ENCODE measurements at places on chromosomes 1 and 21. TPM values are rescaled to one million over a fixed set of nuclear protein-coding genes. Genes with fewer than 3 reads are reported as not detected.

Gene NUP210L
- not detected for polyA plus RNA-seq

Gene COX20
- polyA plus RNA-seq = 23.9 TPM

Gene WNT9A
- polyA plus RNA-seq = 1.7 TPM

Gene RERE
- polyA plus RNA-seq = 2.8 TPM

Gene PGLYRP4
- 3.8 TPM for polyA plus RNA-seq

Gene LCE3D
- polyA plus RNA-seq = 9.1 TPM

Gene KRTAP10-8
- polyA plus RNA-seq = not detected

Gene PCP4
- polyA plus RNA-seq = not detected

Gene DNALI1
- polyA plus RNA-seq = 0.06 TPM

Gene USH2A
- polyA plus RNA-seq = under 0.01 TPM

Gene MEX3A
- polyA plus RNA-seq = 1.5 TPM

Gene OLIG2
- not detected for polyA plus RNA-seq

Gene YBEY
- polyA plus RNA-seq = 20.8 TPM

Gene MROH7
- polyA plus RNA-seq = not detected

Gene LCE1C
- polyA plus RNA-seq = 1.8 TPM

Gene SLC30A7
- polyA plus RNA-seq = 15.1 TPM

Gene JAM2
- polyA plus RNA-seq = not detected

Gene OSCP1
- 7.1 TPM for polyA plus RNA-seq

Gene S100A2
- polyA plus RNA-seq = 12,757 TPM

Gene HIPK1
- 20.5 TPM for polyA plus RNA-seq

Gene C1orf116
- 38.8 TPM for polyA plus RNA-seq

Gene CDK18
- polyA plus RNA-seq = 13.1 TPM

Gene NHLH2
- 0.21 TPM for polyA plus RNA-seq

Gene KRTAP21-2
- polyA plus RNA-seq = not detected

Gene PAQR6
- polyA plus RNA-seq = 2.2 TPM

Gene TSPEAR
- not detected for polyA plus RNA-seq

Gene ESPN
- 0.47 TPM for polyA plus RNA-seq

Gene G0S2
- polyA plus RNA-seq = 46.2 TPM

Gene ADORA1
- polyA plus RNA-seq = 0.10 TPM

Gene GNAT2
- 0.23 TPM for polyA plus RNA-seq

Gene FCRL3
- not detected for polyA plus RNA-seq

Gene AMY2B
- polyA plus RNA-seq = 9.9 TPM

Gene WDR64
- not detected for polyA plus RNA-seq

Gene AMY2A
- not detected for polyA plus RNA-seq

Gene PTPN22
- polyA plus RNA-seq = 0.07 TPM

Measured in keratinocyte (primary cell).